ENCODE measurements at places on chromosomes 5 and 9. TPM values are rescaled to one million over a fixed set of nuclear protein-coding genes. Genes with fewer than 3 reads are reported as not detected.

- DNase-seq: no peak
Observed at GRCh38 chr9:86069206-86069869, 30.0 kb downstream of the GOLM1 start.

Gene AQP3
- 45.5 TPM for polyA plus RNA-seq

- DNase-seq: no peak
Observed at GRCh38 chr5:1516615-1517601, 6.9 kb downstream of the LPCAT1 start.

Gene SLC4A9
- 18.2 TPM for polyA plus RNA-seq

- peak; percentile 85 for DNase-seq
Observed at GRCh38 chr9:114098936-114099668, at the start of gene KIF12. Gene KIF12, minus strand, starts transcription at chr9:114099292. Its CDS starts 16 bp downstream, at chr9:114099276.

Gene KIF27
- polyA plus RNA-seq: 17.0 TPM

GRCh38 chr5:140549237-140550144 lies 2.0 kb downstream of the EIF4EBP3 start:
- no peak for DNase-seq

Gene PDE6A
- polyA plus RNA-seq: 0.20 TPM

GRCh38 chr9:2620919-2621721 lies 467 bp upstream of the VLDLR start:
- peak; percentile 60 for DNase-seq

Gene ZNF608
- polyA plus RNA-seq: 56.4 TPM

- no peak for DNase-seq
Observed at GRCh38 chr5:119315516-119315949, 40.3 kb upstream of the TNFAIP8 start.

GRCh38 chr5:59423021-59423420 lies 470.5 kb downstream of the PDE4D start:
- no peak for DNase-seq

Gene F2RL2
- 0.46 TPM for polyA plus RNA-seq

DNA sequence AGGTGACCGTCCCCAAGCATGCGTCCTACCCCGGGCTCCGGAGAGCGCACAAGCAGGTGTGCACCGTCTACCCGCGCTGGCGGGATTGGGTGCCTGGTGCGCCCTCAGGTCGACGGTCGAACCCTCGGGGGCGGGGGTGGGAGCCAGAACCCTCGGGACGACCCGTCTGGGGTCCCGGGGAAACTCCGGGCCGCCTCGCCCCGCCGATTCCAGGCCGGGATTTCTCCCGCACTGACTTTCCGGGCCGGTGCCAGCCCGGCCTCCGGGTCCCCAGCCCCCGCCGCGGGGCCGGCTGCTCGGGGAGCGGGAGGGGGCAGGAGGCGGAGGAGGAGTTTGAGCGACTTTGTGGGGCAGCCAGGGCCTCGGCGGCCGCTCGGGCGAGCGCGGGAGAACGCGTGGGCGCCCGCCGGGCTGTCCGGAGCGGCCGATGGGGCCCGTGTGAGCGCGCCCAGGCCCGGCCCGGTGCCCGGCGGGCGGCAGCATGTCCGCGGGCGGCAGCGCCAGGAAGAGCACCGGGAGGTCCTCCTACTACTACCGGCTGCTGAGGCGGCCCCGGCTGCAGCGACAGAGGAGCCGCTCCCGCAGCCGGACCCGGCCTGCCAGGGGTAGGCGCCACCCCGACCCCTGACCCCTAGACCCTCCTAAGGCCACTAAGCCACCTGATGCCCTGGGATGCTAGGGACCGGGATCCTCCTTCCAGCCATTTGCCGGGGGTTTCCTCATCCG lies at the start of gene DAB2IP:
Gene DAB2IP, plus strand, starts transcription at position 340 of the 726 bp plus-strand sequence. Its CDS starts 142 bp downstream, at position 482.
- DNase-seq: peak; percentile 75

GRCh38 chr9:117415358-117415914 lies 579 bp upstream of the ASTN2 start:
- no peak for DNase-seq

Gene CTNND2
- 2.2 TPM for polyA plus RNA-seq

Gene SV2C
- polyA plus RNA-seq: 0.23 TPM

- DNase-seq: no peak
Observed at GRCh38 chr5:158560170-158560569, 539.5 kb downstream of the EBF1 start.

- no peak for DNase-seq
Observed at GRCh38 chr5:161412792-161413191, 133.7 kb downstream of the GABRB2 start.

Gene SLC46A2
- 0.10 TPM for polyA plus RNA-seq

Measured in left renal cortex interstitium (tissue), 4 donors.